ENCODE measurements at places on chromosomes 1 and 21. TPM values are rescaled to one million over a fixed set of nuclear protein-coding genes. Genes with fewer than 3 reads are reported as not detected.

Gene FYB2
- total RNA-seq: 15.2 TPM

Gene SLAMF9
- total RNA-seq: not detected

Gene DNAJC28
- total RNA-seq: 6.7 TPM

Gene ASPM
- 0.40 TPM for total RNA-seq

Gene NHLH1
- not detected for total RNA-seq

- no peak for DNase-seq
Observed at GRCh38 chr1:157371826-157372225, 180.5 kb downstream of the FCRL5 start.

- no peak for DNase-seq
Observed at GRCh38 chr21:44590311-44590721, 2.0 kb downstream of the KRTAP10-6 start.

DNA sequence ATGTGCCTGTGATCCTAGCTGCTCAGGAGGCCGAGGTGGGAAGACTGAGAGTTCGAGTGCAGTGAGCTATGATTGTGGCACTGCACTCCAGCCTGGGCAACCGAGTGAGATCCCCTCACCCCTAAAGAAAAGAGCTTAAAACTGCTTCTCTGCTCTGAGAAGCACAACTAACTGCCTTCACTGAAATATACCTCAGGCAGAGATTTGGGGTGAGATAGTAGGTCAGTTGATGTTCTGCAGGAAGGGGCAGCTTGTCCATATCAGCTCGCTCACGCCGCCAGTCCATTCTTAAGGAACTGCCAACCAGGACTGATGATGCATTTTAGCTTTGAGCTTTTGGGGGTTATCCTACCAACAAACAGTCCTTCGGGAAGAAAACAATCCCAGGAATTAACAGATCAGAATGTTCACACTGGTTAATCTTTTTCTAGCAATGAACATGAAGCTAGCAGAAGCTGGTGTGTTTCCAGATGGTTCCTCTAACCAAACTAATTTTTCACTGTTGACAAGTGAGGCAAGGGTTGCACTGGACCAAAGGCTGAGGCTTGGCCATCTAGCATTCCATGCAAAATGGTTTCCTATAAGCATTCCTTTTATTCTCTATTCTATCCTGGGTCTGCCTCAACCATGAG lies 31.6 kb downstream of the LHX4 start:
- DNase-seq: no peak

- peak; percentile 97 for DNase-seq
Observed at GRCh38 chr1:999725-1000356, at the start of gene HES4. HES4 (minus strand) TSS chr1:1000097; CDS start chr1:999973, 124 bp downstream.

GRCh38 chr1:30164693-30165092 lies 558.7 kb downstream of the MATN1 start:
- no peak for DNase-seq

DNA sequence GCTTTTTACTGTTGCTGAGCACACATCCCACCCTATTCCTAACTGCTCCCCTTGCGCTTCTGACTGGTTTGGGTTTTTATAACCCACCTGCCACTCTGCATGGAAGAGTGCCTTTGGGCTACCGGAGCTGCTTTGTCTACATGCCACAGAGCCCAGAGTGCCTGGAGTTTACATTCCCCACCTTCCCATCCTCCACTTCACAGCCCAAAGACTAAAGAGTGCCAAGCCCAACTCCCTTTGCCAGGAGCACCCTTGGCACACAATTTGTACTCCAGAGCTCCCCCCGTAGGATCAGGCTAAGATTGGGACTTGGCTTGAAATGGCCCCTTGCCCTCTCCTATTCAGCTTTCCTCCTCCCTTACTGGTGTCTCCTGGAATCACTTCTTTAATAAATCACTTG lies 63.3 kb downstream of the LHX9 start:
- no peak for DNase-seq

- DNase-seq: no peak
Observed at GRCh38 chr1:85911742-85912141, 203.5 kb upstream of the ZNHIT6 start.

- no peak for DNase-seq
Observed at GRCh38 chr1:18134324-18135046, 26.9 kb downstream of the IGSF21 start.

- DNase-seq: no peak
Observed at GRCh38 chr1:221567859-221568507, 173.9 kb downstream of the DUSP10 start.

GRCh38 chr1:48853006-48853405 lies 76.3 kb upstream of the BEND5 start:
- DNase-seq: no peak

DNA sequence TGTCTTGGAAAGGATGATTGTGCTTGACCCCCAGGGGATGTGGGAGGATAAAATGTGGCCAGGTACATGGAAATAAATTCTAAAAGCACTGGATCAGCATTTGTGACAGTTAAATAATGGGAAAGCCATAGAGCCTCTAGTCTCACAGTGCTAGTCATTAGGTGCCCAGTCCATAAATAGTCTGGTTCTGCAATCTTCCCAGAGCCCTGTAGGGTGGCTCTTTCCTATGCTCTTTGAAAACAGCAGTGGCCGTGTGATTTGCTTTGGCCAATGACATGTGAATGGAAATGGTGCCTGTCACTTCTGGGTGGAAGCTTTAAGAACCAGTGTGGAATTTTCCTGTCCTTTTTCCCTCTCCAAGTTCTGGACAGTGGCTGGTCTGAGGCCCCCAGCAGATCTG lies 113.2 kb downstream of the TRABD2B start:
- no peak for DNase-seq

Data from left ventricle myocardium superior (tissue), 1 donor.